Activated effector memory CD4-positive, alpha-beta T cell treated with Interleukin-2 at 50 U/mL for 16 hours (primary cell): ENCODE measurements at places on chromosomes 3 and 15.

DNA sequence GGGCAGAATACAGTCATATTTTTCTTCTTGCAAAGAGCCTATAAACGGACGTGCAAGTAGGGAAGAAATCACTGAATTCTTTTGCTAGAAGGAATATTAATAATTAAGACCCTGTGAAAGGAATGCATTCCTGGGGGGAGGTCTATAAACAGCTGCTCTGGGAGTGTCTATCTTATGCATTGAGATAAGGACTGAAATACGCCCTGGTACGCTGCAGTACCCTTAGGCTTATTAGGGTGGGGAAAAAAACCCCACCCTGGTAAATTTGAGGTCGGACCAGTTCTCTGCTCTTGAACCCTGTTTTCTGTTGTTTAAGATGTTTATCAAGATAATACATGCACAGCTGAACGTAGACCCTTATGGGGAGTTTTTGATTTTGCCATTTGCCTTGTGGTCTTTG lies 100.0 kb upstream of the KBTBD8 start:
- DNase-seq = no peak

DNA sequence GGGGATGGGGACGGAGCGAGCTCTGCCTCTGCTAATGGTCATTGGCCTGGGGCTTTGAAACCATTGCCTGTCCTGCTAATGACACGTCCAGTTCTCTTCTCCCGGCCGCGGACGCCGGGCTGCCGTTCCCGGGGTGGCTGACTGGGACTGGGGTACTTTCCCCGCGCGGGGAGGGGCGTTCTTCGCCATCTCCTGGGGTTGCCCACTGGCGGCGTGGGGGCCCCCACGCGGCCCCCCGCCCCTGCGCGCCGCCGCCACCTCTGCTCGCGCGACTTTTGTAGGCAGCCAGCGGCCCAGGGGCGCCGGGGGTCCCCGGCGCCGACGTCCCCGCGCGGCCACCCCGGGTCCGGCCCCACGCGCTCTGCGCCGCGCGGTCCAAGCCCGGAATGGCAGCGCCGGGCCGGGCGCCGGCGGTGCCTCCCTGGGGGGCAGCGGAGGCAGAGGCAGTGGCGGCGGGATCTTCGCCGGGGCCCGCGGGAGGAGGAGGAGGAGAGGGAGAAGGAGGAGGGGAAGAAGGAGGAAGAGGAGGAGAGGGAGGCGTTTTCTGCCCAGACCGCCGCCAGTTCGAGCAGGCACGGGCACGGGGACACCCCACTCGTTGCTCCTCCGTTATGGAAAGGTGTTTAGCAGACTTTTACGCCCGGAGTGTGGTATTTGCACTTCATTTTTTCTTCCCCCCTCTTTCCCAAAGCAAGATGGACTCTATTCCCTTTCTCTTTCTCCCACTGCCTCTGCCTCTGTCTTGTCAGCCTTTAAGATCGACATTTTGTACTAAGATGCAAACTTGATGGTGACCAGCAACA lies 2.3 kb downstream of the BBX start:
- peak; percentile 30 for DNase-seq

DNA sequence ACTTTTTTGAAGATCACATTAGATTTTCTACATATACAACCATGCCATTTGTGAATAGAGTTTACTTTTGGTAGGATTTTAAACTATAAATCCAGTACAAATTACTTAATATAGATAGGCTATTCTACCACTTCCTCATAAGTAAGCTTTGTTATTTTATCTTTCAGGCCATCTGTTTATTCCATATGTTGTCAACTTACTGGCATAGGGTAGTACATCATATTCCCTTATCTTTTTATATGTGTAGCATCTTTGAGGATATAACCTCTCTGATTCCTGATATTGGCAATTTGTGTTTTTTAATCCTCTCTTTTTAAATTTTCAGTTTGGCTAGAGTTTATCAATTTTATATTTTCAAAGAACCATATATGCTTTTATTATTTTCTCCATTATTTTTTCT lies 515.4 kb downstream of the DIPK2A start:
- no peak for DNase-seq

DNA sequence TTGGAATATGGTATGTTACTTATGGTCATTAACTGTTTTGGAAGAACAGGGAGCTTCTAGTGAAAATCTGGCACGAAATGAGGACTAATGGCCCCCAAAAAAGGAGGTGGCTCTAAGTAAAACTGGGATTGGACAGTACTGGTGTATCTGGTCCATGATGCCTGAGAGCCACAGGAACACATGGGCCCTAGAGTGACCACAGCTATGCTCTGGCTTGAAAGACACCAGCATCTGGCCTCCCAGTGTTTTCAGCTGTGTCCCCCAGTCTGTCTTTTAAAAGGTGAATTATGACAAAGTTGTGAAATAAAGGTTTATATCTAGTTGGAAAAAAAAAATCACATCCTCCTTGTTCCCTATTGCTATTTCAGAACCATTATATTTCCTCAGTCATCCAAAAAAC lies 64.5 kb downstream of the GSK3B start:
- no peak for DNase-seq

DNA sequence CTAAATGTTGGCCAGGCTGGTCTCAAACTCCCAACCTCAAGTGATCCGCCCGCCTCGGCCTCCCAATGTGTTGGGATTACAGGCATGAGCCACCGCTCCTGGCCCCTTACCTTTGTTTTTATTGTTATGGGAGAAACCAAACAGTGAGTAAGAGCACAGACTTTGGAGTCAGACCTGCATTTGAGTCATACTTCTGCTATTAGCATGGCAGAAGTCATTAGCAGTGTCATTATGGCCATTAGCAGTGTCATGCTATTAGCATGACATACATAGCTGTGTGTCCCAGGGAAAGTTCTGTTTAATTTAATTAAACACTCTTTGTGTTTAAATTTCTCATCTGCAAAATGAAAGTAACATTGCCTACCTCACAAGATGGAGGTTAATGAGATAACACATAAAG lies 54.8 kb downstream of the SQOR start:
- DNase-seq = no peak

DNA sequence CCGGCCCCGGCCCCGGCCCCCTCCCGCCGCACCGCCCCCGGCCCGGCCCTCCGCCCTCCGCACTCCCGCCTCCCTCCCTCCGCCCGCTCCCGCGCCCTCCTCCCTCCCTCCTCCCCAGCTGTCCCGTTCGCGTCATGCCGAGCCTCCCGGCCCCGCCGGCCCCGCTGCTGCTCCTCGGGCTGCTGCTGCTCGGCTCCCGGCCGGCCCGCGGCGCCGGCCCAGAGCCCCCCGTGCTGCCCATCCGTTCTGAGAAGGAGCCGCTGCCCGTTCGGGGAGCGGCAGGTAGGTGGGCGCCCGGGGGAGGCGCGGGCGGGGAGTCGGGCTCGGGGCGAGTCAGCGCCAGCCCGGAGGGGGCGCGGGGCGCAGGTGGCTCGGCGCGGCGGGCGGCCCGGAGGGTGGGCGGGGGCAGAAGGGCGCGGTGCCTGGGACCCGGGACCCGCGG lies 352 bp downstream of the CHRD start:
- no peak for DNase-seq

DNA sequence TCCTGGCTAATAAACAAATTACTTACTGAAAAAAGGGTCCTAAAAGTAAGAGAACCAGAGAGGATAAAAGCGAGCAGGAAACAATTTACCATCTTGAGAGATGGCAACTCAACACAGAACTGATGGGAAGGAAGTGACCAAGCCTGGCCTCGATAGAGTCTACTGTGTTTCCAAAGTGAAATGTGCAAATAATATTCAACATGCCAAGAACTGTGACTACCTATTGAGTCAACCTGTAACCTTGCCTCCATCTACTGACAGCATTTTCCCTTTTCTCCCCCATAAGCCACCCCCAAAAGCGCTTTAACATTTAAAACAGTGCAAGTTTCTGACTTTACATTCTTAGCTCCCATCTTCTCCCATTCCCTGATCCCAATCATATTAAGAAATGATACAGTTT lies 75.4 kb upstream of the PSMD6 start:
- no peak for DNase-seq

- DNase-seq = no peak
These were observed 86.5 kb downstream of the IGSF11 start for GRCh38 chr3:118948146-118948545.

GRCh38 chr3:25046911-25047771 lies 380.9 kb upstream of the RARB start:
- no peak for DNase-seq

GRCh38 chr3:27307566-27307965 lies 61.6 kb downstream of the NEK10 start:
- DNase-seq = no peak

- no peak for DNase-seq
These were observed 59.5 kb upstream of the PLXNA1 start for GRCh38 chr3:126923423-126923822.

- DNase-seq = no peak
These were observed 36.7 kb upstream of the ADPGK start for GRCh38 chr15:72820278-72820677.

DNA sequence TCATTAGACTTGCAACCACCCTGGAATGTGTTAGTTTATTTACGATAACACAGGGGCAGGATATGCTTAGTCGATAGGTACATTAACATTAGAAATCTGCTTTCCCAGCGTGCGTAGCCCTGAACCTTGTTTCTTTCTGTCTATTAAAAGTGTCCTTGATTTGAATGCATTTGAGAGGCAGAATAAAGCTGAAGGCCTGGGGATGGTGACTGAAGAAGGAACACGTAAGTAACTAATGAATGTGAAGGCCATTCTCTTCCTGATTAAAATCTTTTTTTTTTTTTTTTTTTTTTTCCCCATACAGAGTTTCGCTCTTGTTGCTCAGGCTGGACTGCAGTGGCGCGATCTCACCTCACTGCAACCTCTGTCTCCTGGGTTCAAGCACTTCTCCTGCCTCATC lies 142.8 kb upstream of the CHRM5 start:
- no peak for DNase-seq

DNA sequence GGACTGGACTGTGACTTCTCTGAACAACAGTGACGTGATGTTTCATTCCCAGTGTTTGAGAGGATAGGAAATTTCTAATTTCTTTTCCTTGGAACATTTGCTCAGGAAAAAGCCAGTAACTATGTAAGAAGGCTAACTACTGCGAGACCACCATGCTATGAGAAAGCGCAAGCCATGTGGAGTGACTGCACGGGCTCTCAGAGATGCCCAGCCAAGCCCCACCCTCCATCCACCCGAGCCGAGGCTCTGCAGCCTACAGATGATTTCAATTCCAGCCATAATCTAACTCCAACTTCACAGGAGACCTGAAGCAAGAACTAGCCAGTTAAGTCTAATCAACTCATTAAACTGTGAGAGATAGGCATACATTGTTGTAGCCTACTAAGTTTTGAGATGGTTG lies 124.3 kb downstream of the GREM1 start:
- no peak for DNase-seq

- DNase-seq = no peak
These were observed 115.6 kb upstream of the MLF1 start for GRCh38 chr3:158455406-158455805.

- no peak for DNase-seq
These were observed 542.9 kb downstream of the FHIT start for GRCh38 chr3:60708191-60708975.

- no peak for DNase-seq
These were observed 190.8 kb downstream of the SLCO3A1 start for GRCh38 chr15:92044203-92044909.

DNA sequence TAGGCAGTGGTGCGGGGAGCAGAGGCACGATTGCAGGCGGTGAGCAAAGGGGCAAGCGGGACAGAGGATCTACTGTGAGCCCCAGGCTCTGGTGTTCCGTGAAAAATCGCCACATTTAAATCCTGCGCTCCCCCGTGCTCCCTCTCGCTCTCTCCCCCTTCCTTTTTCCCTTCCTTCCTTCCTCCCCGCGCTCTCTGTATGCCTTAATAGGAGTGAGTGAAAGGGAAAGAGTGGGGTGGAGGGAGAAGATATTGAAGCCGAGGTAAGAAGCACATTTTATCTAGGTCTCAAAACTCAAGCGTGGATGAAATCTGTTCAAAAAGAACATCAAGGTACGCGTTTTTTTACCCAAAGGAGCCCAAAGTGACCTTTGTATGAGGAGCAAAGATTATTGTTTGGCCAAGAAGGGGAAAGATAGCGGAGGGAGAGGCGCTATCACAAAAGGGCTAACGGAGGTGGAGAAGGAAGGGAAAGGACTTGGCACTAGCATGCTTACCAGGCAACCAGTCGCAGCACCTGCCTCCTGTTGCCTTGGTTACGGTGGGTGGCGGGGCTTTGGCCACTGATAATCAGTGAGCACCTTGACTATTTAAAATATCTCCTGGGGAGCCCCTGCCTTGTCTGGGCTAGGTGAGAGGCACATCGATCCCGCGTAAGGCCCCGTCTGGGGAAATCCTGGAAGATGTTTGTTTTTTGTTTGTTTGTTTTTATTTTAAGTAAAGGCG lies 14.9 kb upstream of the AEN start:
- DNase-seq = no peak

DNA sequence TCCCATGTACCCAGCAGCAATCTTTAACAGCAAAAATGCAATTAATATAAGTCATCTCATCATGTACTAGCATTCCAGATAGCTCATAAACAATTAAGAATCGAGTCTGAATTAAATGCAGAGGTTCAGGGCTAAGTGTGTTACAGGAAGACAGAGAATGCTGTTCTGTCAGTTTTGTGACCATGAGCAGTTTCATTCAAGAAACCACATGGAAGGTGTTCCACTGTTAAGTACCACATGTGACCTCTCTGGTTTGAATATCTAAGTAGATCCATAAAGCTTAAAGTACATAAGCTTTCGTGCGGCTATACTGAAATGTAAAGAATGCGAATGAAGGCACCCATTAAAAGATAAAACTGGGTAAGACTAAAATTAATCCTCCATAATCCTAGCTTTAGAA lies 272.3 kb downstream of the IL5RA start:
- no peak for DNase-seq

DNA sequence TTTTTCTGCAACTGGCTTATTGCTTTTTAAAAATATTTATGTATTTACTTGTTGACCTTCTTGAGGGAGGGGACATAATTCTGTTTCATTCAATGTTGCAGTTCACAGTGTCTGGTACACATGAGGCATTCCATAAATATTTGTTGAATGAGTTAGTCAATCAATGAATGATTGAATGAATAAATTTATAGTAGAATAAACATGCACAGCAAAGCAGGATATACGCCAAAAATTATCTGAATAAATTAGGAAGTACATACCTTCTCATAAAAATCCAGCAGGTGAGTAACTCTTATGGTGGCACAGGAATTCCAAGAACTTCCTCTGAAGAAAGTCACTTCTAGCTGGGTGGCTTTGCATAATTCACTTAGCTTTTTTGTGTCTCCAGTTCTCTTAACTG lies 469.4 kb upstream of the ATP11B start:
- no peak for DNase-seq

GRCh38 chr15:43185157-43186002 lies at the start of gene CCNDBP1:
Gene CCNDBP1, plus strand, starts transcription at chr15:43185403. Its CDS starts 96 bp downstream, at chr15:43185499.
- peak; percentile 83 for DNase-seq
